Right kidney (tissue), 9 donors: ENCODE measurements at places on chromosomes 6 and 20.

DNA sequence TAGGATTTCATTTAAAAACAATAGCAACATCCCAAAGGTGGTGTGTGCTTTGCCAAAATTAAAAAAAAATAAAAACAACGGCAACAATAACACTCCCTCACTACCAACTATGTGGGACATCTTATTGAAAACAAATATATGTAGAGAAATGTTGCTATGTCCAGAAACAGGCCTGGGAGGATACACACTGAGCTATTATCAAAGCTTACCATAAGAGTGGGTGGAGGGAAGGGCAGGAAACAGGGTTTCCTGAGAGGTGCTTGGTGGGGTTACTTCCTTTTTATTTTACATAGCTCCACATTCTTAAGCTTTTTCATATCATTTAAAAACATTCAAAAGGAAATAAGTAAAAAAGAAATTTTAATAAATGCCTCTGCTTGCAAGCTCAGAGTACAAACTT lies 150.0 kb upstream of the RIPOR2 start:
- DNase-seq: no peak

- peak; percentile 48 for DNase-seq
Observed at GRCh38 chr20:52060794-52061714, 130.5 kb downstream of the ZFP64 start.

DNA sequence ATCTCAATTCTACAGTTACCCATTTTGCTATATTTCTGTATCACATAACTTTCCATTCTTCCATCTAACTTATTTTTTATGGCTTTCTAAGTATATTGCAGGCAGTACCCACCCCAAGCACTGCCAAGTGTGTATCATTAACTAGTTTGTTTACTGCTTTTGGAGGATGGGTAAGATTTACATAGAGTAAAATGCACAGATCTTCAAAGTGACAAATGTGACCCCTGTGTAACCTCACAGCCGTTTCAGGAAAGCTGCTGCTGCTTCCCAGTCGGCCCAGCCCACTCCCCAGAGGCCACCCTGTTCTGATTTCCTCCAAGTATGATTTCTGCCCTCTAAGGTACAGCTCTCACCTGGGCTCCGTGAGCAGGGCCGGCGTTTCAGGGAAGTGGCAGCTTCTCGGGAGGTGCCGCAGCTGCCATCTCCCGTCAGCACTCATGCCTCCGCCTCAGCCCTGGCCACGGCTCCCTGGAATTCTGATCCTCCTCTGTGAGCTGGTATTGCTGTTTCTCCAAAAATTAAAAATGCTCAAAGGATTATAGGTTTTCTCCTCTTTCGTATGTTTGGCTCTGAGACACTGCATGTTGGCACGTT lies 15.0 kb upstream of the MAP1LC3A start:
- DNase-seq: no peak

GRCh38 chr6:137120748-137121147 lies 52.7 kb downstream of the IL22RA2 start:
- no peak for DNase-seq

DNA sequence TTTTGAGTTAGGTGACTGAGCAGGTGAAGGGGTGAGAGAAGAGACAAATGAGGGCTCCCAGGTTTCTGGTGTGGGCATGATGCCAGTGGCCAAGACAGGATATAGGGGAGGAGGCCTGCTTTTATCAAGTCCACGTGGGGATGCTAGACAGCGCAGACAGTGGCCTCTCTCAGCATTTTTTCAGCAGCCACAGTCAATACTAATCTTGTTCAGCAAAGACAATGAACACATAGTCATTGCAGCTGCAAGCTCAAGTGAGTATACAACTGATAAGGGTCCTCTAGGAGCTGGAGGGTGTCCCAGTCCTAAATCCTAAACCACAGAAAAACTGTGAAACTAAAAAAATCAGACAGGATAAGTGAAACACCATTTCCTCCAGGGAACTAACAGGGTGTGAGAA lies 48.6 kb downstream of the UQCC1 start:
- no peak for DNase-seq

- no peak for DNase-seq
Observed at GRCh38 chr6:7803214-7803613, 77.3 kb downstream of the BMP6 start.

DNA sequence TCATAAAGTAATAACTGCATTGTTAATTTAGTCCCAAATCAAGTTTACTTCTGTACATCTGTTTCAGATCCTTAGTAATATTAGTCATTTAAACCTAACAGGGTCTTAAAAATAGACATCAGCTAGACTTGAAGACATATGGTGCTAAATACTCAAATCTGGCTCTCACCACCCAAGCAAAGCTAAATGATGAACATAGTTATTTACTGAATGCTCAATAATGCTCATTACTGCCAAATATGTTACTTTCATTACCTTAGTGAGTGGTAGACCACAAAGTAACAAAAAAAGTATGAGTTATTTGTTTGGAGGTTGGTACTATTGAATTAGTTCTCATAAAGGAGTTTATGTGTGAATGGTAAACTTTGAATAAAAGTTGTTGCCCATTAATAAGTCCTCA lies 502.1 kb downstream of the PKHD1 start:
- no peak for DNase-seq

DNA sequence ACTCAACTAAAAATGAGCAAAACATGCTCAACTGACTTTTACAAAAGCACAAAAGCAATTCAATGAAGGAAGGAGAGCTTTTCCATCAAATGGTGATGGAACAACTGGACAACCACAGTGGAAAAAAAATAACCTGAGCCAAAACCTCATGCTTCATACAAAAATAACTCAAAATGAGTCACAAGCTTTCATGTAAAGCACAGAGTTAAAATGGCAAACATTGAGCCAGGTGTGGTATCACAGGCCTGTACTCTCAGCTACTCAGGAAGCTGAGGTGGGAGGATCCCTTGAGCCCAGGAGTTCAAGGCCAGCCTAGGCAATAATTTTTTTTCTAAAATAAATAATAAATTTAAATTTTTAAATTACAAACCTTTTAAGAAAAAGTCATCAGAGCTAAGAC lies 18.4 kb upstream of the HLA-G start:
- DNase-seq: no peak

DNA sequence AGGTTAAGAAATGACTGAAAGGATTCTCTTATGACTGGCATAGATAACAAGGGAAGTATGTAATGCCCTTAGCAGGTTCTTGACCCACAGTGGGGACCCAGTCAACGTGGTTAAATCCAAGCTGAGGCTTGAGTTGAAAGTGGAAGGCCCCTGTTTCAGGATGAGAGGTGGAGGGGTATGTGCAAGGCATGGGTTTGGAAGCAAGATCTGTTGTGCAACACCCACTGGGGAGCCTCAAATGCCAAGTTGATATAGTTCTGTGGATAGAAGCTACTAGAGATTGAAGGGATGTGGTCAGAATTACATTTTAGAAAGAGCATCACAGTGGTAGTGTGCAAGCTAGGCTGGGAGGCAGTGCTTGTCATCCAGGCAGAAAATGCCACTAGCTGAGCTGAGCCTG lies 5.1 kb downstream of the PABPC1L start:
- no peak for DNase-seq

DNA sequence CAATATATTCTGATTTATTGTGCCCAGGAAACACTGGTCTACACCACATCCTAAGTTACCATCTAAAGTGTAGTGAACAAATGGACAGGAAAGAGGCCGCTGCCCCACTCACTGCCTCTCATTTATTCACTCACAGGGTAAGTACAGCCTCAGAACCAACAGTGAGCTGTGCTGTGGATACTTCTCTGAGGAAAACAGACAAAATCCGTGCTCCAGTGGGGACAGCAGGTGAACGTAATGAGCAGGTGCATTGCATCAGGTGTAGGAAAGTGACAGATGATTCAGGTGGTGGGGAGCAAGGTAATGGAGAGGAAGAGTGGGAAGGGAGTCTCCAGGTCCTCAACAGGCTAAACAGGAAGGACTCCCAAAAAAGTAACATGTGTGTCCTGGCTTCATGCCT lies 8.4 kb upstream of the ULBP2 start:
- DNase-seq: no peak
